H1 (cell line): ENCODE measurements at places on chromosomes 7 and 10. TPM values are rescaled to one million over a fixed set of nuclear protein-coding genes. Genes with fewer than 3 reads are reported as not detected.

Gene PPP1R17
- 0.50 and 1.5 TPM in 2 replicates for polyA plus RNA-seq

- H3K36me3 ChIP-seq = no peaks in the 10 kb centered on the region
- DNase-seq = no peak
- H3K27me3 ChIP-seq = no peaks in the 10 kb centered on the region
- H3K4me1 ChIP-seq = no peaks in the 10 kb centered on the region
- H3K4me3 ChIP-seq = no peak overlapping the region
- H3K27ac ChIP-seq = no peak overlapping the region
These were observed 524.3 kb downstream of the TCERG1L start for GRCh38 chr10:130787243-130787642.

GRCh38 chr10:88459530-88459929 is 123.6 kb downstream of the RNLS start:
- DNase-seq = no peak
- no peaks in the 10 kb centered on the region for H3K36me3 ChIP-seq
- H3K27me3 ChIP-seq = no peaks in the 10 kb centered on the region
- H3K27ac ChIP-seq = no peak overlapping the region
- no peak overlapping the region for H3K4me3 ChIP-seq
- no peaks in the 10 kb centered on the region for H3K4me1 ChIP-seq

- H3K36me3 ChIP-seq = no peaks in the 10 kb centered on the region
- H3K4me1 ChIP-seq = no peaks in the 10 kb centered on the region
- no peak for DNase-seq
- no peak overlapping the region for H3K27ac ChIP-seq
These were observed 117.8 kb downstream of the GPR37 start for GRCh38 chr7:124647630-124648306.

DNA sequence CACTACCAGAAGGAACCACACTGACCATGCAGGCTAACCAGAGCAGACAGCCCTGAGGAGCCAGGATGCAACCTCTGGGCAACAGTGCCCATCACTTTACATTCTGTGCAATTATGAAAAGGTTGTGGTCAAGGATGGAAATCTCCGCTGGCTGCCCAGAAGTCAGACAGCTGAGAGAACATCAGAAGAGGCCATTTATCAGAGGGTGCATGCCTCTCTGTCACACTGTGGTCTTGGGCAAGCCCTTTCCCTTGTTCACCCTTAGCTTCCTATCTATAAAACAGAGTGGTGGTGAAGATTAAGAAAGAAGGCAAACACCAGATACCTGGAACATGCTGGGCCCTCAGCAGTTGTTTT is 120.7 kb upstream of the GDF10 start:
- no peak overlapping the region for H3K4me3 ChIP-seq
- no peak for DNase-seq
- H3K27me3 ChIP-seq = no peaks in the 10 kb centered on the region
- H3K36me3 ChIP-seq = no peaks in the 10 kb centered on the region
- peaks cover 2% of the 10 kb centered on the region for H3K4me1 ChIP-seq
- no peak overlapping the region for H3K27ac ChIP-seq
